Ovary (tissue), 10 donors: ENCODE measurements at places on chromosomes 5 and 9. TPM values are rescaled to one million over a fixed set of nuclear protein-coding genes. Genes with fewer than 3 reads are reported as not detected.

The SNAPC3 gene
- total RNA-seq = 20.9 TPM

The PGGT1B gene
- total RNA-seq = 34.3 TPM

The SLC25A2 gene
- not detected for total RNA-seq

DNA sequence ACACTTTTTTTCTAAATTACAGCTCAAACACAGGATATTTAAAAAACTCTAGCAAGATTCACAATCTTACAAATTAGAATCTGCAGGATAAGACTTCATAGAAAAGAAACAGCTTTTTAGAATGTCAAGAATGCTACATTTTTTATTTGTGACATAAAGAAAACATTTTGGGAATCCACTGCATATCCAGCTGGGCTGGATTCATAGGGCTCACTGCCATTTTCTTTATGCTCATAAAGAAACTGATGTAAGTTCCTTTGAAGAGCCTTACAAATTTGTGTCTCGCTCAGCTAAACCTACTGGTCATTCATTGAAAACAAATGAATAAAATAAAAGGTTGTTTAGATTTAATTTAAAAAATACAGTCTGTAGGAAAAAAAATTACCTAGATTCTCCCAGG, 332.3 kb downstream of the TRPM3 start:
- no peak overlapping the region for H3K27ac ChIP-seq
- no peak for DNase-seq
- no peaks in the 10 kb centered on the region for H3K36me3 ChIP-seq
- H3K4me3 ChIP-seq = no peak overlapping the region

DNA sequence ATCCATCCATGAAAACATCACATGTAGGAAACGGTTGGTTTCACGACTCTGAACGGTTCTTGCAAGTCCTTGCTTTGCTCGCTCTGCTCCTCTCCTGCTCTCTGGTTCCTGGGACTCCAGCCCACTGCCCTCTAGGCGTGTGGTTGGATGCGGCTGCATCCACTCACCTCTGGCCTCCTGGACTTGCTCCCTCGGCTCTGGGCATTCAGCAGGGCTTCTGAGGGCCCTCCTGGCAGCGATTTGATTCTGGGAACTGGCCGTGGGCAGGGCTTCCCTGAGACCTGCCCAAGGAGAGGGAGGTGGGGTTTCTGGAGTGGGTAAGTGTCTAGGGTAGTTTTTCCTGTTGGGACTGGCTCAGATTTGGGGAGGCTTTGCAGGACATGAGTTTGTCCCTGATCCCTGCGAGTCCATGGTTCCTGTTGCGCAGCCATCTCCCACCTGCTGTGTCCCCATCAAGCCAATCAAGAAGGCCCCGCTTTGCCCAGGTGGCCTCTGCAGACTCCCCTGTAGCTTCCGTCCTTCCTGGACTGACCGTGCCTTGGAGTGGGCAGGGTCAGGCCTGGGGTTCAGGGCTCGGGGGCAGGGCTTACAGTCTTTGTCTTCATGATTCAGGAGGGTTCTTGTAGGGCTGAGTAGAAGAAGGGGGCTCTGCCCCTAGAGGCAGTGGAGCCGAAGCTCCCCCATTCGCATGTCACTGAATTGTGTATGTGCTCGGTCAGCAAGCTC, 192.3 kb downstream of the CACNA1B start:
- DNase-seq = no peak
- no peaks in the 10 kb centered on the region for H3K4me1 ChIP-seq
- H3K36me3 ChIP-seq = no peaks in the 10 kb centered on the region
- no peaks in the 10 kb centered on the region for H3K27me3 ChIP-seq
- no peak overlapping the region for H3K27ac ChIP-seq
- no peak overlapping the region for H3K4me3 ChIP-seq
